IPS DF 6.9 (cell line): ENCODE measurements at places on chromosomes 13 and 19.

DNA sequence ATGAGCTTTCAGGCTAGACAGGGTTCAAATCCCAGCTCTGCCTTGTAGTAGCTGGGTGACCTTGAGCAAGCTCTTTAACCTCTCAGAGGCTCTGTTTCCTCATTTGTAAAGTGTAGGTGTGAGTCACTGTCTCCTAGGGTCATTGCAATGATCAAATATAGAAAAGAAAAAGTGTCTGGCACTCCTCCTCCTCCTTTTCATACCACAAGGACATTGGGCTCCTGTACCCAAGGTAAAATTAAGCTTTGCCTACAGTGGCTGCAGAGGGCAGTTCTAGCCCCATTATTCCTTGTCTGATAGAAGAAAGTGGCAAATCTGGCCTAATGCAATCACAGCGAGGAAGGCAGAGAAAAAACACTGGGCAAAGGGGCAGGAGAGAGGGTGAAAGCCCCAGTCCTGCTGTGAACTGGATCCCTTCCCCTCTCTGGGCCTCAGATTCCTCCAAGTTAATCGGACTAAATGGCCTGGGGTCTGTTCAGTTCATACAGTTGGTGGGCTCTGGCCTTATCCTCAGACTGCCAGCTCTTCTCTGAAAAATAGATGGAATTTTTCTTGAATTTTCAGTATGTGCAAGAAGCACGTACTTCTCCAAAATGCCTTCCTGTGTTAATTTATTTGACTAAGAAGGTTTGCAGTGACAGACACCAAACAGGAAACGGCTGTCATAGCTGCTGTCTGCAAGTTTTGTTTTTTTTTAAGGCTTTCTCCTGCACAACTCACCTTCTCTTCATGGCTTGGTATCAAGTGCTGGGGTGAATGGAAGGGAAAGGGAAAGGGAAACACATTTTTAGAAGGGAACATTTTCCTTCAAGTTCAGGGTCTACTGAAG lies 35.3 kb downstream of the RGCC start:
- DNase-seq = no peak

- no peak for DNase-seq
These were observed 2.2 kb downstream of the TSC22D1 start for GRCh38 chr13:44573790-44574465.

DNA sequence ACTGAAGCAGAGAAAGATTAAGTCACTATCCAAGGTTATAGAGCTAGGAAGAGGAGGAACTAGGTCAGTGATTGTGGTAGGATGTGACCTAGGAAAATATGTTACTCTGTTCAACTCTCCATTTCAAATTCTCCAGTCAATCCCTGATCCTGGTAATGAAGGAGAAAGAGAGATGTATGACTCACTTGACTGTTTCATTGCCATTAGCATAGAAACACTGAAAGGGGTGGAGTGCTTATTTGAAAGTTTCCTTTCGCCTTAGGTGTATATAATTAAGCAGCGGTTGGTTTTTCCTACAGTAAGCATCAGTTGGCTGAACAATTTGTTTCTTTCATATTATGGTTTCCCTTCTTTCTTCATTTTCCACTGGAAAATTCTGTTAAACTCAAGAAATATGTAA lies 198.1 kb upstream of the CSNK1A1L start:
- no peak for DNase-seq

DNA sequence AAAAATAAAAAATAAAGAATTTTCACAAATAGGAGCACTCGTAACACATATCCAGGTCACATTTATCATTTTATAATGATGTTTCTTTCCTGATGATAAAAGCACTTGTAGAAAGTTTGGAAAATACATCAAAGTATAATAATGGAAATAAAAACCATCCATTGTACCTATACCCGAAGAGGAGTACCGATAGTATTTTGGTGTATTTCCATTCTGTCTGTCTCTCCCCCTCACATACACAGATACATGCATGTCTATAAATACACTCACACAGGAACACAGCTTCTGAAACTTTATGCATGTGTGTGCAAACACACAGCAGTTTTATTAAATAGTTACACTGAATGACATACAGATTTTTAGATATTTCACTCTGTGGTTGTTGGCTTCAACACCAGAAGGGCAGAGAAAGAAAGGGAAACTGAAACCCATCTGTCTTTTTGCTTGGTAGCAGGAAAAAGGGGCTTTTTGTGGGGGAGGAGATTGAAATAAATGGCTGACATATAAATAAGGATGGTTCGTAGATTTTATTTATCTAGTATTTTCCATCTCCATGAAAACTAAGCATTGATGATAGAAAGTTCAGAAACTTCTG lies 114.8 kb downstream of the LRCH1 start:
- no peak for DNase-seq

DNA sequence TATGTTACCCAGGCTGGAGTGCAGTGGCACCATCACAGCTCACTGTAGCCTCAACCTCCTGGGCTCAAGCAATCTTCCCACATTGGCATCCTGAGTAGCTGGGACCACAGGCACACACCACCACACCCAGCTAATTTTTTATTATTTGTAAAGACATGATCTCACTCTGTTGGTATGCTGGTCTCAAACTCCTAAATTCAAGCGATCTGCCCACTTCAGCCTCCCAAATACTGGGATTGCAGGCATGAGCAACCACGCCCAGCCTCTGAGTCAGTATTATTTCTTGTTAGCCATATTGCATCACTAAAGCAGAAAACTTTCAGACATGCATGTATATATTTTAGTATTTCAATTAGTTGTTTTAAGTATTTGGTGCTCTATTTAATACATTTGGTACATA lies 376.4 kb downstream of the GPC6 start:
- DNase-seq = no peak

- DNase-seq = no peak
These were observed 14.1 kb downstream of the PNPLA6 start for GRCh38 chr19:7549429-7550148.

DNA sequence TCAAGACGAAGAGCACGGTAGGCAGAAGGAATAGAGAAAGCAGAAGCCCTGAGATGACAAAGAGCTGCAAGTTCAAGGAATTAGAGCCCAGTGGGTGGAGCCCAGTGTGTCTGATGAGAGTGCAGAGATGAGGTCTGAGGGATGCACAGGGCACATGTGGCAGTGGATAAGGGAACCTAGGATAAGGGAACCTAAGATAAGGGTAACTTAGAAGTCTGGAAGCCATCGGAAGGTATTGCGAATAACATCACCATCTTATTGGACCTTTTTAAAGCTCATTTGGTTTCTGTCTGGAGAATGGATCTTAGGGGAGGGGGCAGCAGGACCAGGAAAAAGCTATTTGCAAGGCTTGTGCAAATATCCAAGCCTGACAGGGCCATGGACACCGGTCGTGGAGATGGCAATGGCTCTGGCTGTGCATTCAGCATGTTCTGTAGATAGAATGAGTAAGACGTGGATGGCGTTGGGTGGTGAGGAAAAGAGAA lies 1.3 kb downstream of the FPR3 start:
- no peak for DNase-seq

GRCh38 chr13:57918913-57919312 lies 287.4 kb downstream of the PCDH17 start:
- DNase-seq = no peak

- no peak for DNase-seq
These were observed 476 bp downstream of the C2CD4C start for GRCh38 chr19:408441-408901.

DNA sequence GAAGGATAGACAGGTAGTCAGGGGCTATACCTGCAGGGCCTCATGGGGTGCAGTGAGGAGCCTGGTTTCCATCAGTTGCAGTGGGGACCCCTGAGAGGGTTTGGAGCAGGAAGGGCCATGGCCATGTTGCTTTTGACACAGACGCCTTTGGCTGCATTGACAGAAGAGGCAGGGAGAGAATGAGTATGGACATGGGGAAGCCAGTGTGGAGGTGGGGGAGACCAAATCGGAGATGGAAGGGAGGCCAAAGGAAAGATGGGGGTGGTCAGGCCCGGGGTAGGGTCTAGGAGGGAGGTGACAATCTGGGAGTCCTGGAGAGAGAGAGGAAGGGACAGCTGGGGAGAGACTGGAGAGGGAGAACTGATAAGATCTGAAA lies 1.3 kb downstream of the HSD11B1L start:
- DNase-seq = no peak

- no peak for DNase-seq
These were observed 156.3 kb downstream of the NDFIP2 start for GRCh38 chr13:79637133-79637763.

DNA sequence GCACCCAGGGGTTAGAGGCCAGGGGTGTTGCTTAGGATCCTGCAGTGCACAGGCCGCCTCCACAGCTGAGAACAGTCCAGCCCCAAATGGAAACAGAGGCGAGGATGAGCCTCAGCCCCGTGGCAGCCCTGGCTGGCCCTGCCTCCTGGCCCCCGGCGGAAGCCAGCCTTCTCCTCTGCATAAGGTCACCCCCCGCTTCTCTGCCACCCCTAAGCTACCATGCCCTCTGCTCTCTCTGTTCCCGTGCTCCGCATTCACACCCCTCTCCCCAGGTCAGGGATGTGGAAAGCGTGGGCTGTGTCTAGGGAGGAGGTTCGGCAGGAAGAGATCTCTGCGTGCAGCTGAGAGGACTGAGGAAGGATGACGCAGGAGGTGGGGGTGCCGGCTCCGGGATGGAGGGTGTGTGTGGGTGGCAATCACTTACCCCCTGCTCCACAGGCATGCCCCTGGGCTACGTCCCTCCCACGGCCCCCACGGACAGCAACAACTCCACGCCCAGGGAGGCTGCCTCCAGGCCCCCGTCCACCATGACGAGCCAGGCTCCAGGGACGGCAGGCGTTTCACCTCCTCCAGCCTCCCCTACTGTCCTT lies 6.0 kb downstream of the SSC5D start:
- DNase-seq = no peak

GRCh38 chr19:8336660-8337059 lies 6.4 kb downstream of the KANK3 start:
- no peak for DNase-seq

DNA sequence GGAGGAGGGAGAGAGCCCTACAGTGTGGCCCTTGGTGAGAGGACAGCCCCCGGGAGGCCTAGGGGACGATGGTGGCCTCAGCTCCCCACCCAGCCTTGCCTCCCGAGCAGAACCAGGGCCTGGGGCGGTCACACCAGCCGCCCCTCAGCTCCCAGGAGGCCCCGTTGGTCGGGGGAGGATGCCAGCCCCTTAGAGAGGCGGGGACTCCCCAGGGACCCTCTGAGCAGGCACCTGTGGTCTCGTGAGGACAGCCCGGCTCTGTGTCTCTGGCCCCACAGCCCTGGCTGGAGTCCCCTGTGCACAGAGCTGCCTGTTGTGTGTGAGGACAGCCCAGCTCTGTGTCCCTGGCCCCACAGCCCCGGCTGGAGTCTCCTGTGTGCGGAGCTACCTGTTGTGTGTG lies 158.8 kb downstream of the KDM4B start:
- no peak for DNase-seq

DNA sequence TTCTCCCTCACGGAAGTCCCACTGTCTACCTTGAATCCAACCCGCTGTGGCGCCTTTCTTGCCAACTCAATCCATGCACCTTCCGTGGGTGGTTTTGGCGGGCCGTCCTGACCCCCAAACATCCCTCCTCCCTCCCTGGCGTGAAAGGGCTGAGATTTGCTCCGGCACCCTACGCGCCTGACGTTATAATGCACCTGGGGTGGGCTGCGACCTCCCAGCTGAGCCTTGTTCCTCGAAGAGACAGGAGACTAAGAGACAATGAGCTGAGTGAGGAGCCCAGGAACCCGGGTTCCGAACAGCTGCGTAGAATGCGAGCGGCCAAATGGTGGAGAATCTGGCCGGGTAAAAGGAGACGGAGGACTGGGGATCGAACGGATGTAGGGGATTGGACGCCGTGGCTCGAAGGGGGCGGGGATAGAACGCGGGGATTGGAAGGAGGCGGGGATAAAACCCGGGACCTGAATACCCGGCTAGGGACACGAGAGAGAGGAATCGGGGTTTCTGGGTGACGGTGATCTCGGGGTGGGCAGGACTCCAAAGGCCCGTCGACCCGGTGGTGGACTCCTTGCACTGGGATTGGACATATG lies at the start of gene CPT1C:
CPT1C (plus strand) TSS at position 461 of the 587 bp plus-strand sequence. CDS start 1,137 bp downstream, outside the sequence.
- DNase-seq = no peak

DNA sequence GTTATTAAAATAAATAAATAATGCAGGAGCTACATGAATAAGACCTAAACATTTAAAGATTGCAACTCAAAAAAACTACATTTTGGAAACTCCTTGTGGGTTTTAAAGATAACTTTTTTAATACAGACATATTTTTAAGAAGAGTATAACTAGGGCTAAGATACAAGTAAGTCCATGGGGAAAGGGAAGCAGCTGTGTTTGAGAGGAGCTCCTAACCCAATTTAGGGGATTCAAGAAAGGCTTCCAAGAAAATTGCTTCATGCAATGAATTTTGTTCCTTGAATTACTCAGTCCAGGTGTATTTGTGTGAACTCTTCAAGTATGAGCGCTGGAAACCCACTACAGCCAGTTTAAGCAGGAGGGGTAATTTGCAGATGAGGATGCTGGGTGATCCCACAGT lies 44.1 kb upstream of the C13orf42 start:
- no peak for DNase-seq

GRCh38 chr19:19209372-19209771 lies 2.4 kb upstream of the NCAN start:
- DNase-seq = no peak

- DNase-seq = no peak
These were observed 17.1 kb downstream of the ZNRF4 start for GRCh38 chr19:5472286-5472685.

GRCh38 chr13:112069845-112070251 lies 2.9 kb downstream of the SOX1 start:
- DNase-seq = no peak

GRCh38 chr13:75760131-75761021 lies 124.2 kb downstream of the LMO7 start:
- no peak for DNase-seq

GRCh38 chr19:11948646-11949045 lies 16.2 kb upstream of the ZNF763 start:
- no peak for DNase-seq

DNA sequence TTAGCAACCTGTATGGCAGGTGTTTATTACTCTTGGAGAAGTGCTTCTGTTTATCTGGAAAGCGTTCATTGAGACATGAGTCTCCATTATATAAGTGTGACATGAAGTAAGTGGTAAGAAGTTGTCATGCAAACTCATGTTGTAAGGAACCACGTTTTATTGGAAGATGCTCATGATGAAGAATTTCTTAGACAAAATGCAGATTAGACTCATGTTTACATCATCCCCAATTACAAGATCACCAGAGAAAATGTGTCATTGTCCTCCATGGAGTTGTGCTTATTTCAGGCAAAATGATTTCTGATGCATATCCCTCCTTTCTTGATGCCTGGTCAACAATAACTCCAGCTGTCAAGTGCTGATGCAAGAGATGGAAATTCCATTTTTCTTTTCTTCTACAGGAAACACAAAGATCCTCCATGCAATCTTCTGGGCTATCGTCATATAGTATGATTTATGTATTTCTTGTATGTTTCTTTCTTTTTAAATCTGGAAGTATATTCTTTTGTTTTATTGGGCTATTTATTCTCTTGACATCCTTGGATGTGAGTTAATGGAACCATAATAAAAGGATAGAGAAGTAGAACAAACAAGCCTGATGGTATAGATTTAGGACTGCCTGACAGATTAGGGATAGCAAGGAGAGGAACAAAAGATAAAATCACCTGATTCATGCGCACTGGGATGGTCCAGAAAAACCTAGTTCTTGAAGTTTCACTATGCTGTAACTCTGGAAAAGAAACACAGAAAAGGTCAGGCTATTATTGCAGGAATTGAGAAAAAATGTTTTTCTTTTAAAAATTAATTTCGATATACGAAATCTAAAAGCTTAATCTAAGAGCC lies 50.7 kb upstream of the DIAPH3 start:
- no peak for DNase-seq

GRCh38 chr19:28023064-28023463 lies 1189.9 kb downstream of the UQCRFS1 start:
- no peak for DNase-seq
